ENCODE measurements at places on chromosomes 7 and 10.

GRCh38 chr10:43794181-43794815 lies 145.6 kb upstream of the ZNF32 start:
- no peak for DNase-seq

GRCh38 chr10:36003688-36004087 lies 361.6 kb upstream of the FZD8 start:
- DNase-seq, result no peak

GRCh38 chr7:122968389-122968788 lies 27.1 kb downstream of the TAS2R16 start:
- DNase-seq, result no peak

DNA sequence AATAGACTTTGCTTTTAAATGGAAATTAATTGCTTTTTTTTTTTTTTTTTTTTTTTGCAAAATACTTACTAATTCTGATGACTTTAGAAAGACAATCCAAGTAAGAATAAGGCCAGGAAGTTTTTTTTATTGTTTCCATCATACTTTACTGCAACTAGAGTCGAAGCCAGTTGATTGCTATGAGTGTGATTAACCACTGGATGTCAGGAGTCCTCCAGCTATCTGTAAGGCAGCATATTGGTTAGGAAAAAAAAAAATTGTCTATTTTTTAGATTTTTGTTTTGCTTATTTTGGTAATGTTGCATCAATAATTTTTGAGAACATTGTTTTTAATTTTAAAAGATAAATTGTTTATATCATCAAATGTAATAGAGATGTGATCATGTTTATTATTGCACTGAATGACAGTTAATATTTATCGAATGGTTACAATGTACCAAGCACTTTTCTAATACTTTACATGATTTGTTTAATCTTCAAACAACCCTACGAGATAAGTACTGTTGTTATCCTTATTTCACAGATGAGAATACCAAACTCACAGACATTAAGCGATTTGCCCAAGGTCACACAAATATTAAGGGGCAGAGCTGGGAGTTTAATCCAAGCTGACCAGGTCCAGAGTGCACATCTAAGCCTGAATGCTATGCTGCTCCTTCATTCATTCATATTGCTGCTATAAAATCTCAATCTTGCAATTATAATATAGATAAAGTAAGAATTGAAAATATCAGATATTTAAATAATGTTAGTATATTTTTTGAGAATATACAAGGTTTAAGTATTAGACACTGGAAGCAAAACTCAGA lies 19.9 kb upstream of the LMOD2 start:
- peak; percentile 14 for DNase-seq

GRCh38 chr7:4645246-4645645 lies 36.8 kb upstream of the FOXK1 start:
- no peak for DNase-seq

DNA sequence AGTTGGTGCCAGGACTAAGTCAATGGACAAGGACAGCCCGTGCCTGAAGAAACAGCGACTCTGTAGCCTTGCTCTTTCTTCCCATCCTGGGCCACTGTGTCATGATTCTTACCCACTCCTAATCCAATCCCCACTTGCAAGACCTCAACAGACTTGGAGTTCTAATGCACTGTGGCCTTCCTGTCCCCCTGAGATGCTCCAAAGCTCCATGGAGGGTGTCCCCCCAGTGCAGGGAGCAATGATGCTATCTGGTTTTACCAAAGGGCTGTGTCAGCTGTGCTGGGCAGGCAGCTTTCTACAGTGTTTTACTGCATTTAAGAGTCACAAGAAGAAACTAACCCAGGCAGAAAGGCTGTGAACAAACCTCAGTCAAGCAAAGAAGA lies 108.1 kb downstream of the PRKAG2 start:
- DNase-seq, result no peak

DNA sequence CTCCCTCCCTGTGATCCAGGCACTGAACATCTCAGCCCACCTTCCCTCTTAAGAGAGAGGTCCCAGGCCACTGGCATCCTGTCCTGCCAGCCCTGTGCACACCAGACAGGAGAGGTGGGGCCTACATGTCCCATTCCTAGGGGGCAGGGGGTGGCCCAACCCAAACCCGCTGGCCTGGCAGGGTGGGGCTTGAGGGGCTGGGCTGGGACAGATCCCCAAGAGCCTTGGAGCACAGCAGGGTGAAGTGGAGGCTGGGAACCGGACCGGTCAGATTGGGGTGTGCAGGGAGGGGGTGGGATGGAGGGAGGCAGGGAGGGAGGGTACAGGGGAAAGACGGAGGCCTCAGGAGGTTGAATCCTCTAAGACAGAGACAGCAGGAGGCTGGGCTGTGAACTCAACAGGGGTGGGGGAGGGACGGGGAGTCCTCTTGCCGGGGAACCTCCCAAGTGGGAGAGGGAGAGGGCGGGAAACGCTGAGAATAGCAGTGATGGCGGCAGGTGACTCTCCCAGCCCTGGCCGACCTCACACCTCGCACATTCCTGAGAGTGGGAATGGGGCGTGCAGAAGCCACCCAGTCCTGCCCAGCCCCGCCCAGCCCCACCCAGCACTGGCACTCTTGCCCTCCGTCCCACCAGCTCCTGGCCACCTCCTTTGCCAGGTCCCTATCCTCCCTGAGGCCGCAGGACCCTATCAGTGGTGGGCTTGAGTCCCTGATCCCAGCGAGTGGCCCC lies 6.7 kb downstream of the TSC22D4 start:
- no peak for DNase-seq

DNA sequence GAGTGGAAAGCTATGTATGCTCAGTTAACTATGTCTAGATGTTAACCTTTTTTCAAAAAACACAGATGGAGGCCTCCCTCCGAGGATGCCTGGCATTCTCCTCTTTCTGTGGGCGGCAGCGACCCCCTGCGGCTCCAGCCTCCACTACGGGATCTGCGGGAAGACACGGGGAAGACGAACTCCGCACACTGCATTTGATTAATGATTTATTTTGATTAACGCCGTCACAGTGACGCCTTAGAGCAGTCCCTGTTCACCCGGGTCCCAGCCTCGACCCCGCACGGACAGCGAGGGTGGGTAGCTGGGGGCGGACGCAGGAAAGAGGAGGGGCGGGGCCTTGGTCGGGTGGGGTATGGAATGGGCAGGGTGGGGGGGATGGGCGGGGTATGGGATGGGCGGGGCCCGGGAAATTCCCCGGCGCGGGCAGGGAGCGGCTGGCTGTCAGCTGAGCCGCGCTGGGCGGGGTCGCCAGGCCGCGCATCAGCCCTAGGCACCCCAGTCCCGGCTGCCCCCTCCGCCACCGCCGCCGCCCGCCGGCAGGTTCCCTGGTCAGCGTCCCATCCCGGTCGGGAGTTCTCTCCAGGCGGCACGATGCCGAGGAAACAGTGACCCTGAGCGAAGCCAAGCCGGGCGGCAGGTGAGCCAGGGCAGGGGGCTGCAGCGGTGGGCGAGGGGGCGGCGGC lies at the start of gene OPTN:
TSS of gene OPTN (plus strand) at position 498 of the 683 bp plus-strand sequence. CDS start 8,960 bp downstream, outside the sequence.
- peak; percentile 87 for DNase-seq

DNA sequence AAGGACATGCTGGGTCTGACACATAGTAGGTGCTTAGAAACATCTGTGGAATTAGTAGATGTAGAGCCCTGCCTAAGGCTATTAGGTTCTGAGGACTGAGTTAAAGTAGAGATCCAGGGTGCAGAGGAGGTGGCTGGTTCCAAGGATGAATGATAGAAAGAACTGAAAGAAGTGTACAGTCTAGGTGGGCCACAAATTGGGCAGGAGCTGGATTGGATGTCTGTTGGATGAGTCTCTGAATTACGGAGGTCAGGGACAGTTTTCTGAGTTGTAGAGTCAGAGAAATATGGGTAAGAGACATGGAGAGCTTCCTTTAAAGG lies 2.0 kb upstream of the SAMD8 start:
- no peak for DNase-seq

DNA sequence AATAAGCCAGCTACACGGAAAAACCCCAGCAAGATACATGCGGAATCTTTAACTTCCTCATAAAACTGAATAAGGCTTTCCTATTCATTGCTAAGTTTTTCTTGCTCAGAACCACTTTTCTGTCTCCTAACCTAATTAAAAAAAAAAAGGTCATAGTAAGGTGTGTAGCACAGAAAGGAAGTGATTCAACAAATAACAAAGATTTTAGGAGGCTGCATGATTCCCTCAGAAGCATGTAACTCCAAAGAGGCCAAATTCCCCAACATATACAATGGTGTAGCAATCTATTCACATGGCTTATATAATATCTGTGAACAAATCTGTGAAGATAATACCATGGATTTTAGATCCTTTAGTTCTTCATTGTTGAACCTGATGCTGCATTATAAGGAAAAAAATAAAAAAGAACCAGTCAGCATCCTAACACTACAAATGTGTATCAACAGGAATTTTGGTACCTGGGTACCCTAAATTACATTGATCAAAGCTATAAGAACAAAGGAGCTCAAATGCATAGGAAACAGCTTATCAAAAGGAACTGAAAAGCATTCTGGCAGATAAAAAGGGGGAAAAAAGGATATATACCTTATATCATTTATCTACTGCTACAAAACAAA lies 63.8 kb downstream of the IMMP2L start:
- DNase-seq, result no peak

DNA sequence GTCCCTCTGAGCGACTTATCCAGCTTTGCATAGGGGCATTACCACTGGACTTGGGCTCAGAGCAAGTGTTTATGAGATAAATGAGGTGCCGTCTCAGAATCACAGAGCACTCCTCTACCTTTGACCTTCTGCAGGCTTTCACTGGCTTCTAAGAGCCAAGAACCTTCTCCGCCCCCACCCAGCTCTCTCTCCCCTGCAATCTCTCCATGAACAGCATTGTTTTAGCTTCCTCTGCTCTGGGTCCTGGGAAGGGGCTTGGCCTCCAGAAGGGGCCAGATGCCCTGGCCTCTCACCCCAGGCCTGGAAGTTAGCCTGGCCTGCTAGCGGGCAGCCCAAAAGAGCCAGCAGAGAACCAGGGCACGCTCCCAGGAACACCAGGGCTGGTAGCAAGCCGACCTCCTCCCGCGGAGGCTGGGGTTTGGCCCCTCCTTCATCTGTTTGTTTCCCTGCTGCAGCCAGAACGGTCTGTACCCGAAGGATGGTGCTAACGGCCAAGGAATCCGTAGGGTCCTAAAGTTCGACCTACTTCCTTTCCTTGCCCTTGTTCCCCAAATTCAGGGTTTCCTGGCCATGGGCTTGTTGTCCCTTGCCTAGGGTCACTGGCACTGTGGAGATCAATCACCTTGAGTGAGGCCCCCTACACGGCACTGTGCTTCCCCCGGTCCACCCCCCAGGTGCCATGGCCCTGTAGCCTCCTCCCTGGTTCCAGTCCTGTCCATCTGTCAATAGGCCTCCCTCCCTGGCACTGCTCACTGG lies 18.7 kb upstream of the DDIT4 start:
- DNase-seq, result peak; percentile 85

DNA sequence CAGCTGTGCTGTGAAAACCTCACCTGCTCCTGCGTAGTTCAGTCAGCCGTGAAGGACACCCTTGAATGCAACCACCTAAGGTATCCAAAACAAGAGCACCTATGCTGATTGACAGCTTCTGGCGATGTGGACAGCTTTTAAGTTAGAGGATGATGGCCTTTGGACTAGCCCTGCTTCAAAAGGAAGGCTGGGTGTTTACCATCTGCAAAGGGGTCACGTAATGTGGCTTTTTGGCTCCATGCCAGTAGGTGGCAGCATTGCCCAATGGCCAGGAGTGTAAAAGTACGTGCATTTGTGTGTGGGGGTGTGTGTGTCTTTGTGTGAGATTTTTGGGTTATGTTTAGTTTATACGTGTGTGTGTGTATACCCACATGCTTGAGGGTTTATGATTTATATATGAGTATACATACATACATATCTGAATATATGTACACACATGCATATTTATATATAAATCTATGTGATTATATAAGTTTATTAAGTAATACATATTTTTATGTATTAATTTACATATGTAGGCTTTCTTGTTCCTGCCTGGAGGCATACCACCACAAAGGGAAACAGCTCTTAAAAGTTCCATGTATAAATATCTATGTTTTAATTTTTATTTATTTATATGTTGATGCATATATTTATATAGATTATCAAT lies 236.3 kb upstream of the ANKRD30A start:
- DNase-seq, result no peak

GRCh38 chr7:22802426-22802825 lies 20.2 kb downstream of the TOMM7 start:
- DNase-seq, result no peak

DNA sequence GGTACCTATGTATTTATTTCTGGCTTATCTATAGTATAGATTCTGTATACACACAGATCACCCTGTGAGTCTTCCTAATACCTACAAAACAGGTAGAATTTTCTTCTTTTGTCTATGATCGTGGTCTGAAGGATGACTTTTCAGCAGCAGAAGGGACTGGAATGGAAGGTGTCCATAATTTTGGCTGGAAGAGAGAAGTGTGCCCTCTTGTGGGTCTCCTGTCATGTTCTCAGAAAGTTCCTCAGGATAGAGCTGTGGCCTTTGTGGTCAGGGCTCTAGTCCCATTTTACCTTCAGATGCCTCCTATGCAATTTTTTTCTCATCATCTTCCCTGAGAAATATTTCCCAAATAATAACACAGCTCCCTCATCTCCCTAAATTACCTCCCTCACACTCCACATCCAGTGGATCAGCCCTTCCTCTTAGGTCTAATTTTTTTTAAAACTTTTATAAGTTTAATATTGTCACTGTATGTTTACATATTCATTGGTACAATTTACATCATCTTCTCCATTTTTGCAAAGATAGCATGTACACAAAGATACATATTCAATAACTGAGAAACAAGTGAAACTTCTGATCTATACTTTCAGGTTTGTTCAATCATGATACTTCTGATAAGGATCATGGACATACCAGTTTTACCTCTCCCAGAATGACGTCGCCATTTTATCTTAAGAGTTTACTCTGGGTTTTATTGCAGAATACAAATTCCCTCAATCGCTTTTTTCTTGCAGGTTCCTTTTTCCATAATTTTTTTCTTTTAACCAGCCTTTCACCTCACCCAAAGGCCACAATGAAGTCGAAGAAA lies 112.7 kb downstream of the REEP3 start:
- DNase-seq, result peak; percentile 33

DNA sequence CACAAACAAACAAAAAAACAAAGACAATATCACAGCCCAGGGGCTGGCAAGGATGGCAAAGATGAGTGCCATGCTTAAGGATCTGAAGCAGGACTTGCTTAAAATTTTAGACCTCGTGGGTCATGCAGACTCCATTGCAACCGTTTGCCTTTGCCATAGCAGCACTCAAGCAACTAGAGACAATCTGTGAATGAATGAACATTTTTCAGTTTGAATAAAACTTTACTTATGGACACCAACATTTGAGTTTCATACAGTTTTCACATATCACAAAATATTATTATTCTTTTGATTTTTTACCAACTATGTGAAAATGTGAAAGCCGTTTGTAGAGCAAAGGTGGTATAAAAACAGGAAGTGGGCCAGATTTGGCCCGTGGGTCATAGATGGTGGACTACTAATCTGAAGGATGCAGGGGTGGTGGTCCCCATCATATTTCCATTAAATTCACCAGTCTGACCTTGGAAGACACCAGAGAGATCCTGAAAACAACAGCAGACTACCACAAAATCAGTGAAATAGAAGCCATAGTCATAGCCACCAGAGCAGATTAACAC lies 8.3 kb upstream of the RBM17 start:
- no peak for DNase-seq

- DNase-seq, result no peak
Measured at GRCh38 chr7:44565795-44566559, 7.7 kb downstream of the DDX56 start.

GRCh38 chr10:5465976-5466450 lies 33.4 kb downstream of the CALML5 start:
- DNase-seq, result no peak
